ENCODE measurements at places on chromosomes 3 and 15.

- DNase-seq = no peak
Observed at GRCh38 chr3:177521305-177521704, 324.0 kb upstream of the TBL1XR1 start.

GRCh38 chr3:16496408-16497222, 16.9 kb downstream of the RFTN1 start:
- no peak for DNase-seq

- DNase-seq = peak; percentile 60
Observed at GRCh38 chr3:136802481-136802996, 16.4 kb upstream of the SLC35G2 start.

DNA sequence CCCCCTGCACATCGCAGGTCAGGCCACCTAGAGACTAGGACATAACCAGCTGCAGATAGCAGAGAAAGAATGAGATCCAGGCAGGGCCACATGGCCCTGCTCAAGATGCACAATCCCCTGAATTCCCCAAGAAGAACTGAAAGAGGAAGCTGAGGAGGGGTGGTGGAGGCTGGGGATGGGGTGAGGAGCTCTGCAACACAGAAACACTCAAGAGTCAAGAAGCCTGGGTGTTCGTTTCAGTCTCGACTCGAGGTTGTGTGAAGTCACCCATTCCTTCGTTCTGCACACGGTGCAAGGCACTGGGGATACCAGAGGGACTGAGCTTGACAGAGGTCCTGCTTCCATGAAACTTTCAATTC, 62.0 kb downstream of the TLE3 start:
- no peak for DNase-seq

DNA sequence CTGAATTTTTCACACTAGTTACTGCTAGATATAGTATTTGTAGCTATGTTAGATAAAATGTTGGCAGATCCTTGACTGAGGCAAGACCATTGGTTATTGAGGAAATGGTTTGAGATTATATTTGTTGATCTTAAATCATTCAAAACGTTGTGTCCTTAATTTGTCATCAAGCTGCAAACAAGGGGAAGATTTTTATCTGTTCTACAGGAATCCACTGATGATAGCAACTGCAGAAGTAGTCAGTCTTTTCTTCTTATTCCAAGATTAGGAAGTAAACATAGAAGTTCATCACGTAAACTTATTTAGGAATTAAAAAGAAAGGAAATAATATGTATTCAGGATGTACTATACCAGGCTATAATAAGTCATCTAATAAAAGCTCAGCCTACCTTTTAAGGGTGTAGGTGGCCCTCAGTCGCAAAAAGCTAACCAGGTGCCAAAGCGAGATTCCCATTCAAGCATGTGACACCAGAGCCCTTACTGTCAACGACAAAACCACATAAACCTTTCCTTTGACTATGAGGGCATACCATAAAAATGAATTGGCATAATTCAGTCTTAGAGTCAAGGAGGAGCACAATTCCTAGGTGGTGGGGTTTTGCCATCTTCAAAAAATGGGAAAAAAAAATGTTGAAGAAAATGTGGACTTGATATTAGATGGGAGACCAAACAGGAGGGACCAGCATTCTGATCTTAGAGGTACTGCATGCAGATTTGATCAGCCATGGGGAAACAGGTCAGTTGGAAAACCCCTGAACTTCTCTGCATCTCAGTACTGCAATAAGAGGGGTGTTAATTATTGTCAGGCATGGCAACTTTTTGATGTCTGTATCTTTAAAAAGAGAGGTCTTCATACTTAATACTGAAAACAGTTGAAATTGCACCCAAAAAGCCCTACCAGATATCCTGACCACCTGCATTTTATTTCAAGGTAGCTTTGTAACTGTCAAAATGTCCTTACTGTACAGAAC, 212.5 kb upstream of the UBE2E1 start:
- DNase-seq = no peak

DNA sequence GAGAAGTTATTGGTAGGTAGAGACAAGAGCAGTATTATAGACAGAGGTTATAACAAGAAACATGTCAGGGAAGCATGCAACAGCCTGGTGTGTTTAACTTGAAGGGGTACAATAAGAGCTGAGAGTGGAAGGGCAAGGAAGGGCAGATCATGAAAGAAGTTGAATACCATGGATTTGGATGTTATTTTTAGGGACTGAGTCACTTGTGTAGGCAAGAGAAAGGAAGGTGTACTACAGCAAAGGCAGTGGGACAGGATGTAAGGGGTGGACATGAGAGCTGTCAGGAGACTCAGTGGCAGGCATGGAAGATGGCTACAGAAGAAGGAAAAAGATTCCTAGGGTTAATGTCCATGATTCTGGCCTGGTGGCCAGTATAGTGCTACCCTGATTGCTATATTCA, 66.4 kb downstream of the TFG start:
- DNase-seq = no peak

GRCh38 chr3:128174675-128175590, 21.7 kb downstream of the EEFSEC start:
- no peak for DNase-seq

GRCh38 chr3:4426782-4427344, 40.2 kb downstream of the SUMF1 start:
- peak; percentile 46 for DNase-seq

- peak; percentile 38 for DNase-seq
Observed at GRCh38 chr3:43620831-43621655, 768 bp downstream of the ANO10 start.

- DNase-seq = no peak
Observed at GRCh38 chr3:141926929-141927328, 50.5 kb downstream of the ATP1B3 start.

DNA sequence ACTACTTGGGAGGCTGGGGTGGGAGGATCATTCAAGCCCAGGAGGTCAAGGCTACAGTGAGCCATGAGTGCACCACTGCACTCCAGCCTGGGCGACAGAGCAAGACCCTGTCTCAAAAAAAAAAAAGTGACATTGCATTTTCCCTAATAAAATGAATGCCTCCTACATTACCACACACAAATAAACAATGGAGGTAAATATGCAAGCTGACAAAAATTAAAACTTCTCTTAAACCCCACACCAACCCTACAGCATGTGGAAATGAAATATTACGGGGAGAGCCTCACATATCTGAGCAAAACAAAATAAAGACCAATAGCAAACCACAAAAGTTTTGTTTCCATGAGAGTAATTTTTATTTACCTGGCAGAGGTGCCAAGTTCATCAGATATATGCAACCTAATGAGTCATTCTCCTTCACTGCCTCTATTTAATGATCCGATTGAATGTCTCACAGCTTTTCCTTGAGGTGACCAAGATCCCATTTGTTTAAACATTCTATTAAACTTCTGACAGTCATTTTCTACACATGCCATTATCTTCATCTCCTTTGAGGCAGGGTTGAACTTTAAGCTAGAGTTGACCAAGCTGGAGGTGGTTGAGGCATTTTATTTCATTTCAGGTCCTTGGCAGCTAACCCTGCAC, 9.4 kb upstream of the CAV3 start:
- no peak for DNase-seq

DNA sequence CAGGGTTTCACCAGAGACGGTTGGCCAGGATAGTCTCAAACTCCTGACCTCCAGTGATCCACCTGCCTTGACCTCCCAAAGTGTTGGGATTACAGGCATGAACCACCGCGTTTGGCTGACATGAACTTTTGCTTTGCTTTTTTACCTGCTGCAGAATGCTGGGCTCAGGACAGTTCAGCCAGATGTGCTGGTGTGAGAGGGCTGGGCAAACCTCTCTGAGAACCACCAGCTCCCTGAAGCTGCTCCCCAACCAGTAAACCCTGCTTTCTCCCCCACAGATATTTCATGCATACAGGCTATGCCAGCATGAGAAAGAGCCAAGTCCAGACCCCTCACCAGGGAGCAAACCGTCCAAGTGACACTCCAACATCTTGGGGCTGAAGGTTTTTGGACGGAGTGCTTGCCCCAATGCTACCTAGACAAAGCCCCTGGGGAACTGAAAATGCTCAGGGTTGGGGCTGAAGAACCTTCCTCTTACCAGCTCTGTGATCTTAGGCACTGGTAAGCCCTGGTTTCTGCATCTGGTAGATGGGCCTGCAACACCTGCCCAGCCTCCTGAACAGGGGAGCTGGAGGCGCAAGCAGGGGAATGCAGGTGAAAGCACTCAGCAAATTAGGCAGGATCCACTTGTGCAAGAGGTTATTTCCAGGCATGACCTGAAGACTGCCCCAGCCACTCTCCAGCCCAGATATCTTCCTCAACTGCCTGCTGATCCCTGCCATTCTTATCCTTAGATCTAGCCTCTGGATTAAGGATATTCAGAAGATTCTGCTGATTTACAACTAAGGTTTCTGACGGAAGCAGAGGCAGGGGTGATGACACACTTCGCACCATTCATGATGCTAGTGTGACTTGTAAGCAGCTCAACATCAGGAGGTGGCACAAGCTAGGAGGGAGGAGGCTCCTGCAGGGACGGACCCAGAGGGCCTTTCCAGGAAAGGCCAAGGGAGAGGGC, 78.8 kb downstream of the TLE3 start:
- no peak for DNase-seq

GRCh38 chr3:154794814-154795445, 285.2 kb upstream of the MME start:
- no peak for DNase-seq

- DNase-seq = no peak
Observed at GRCh38 chr15:37537802-37538201, 396.6 kb upstream of the TMCO5A start.

GRCh38 chr15:51737522-51738305, at the start of gene LYSMD2:
Gene LYSMD2, minus strand, starts transcription at chr15:51737655. Its CDS starts 33 bp downstream, at chr15:51737622.
- DNase-seq = peak; percentile 71

GRCh38 chr15:98853161-98853560, 154.4 kb downstream of the PGPEP1L start:
- DNase-seq = peak; percentile 97

DNA sequence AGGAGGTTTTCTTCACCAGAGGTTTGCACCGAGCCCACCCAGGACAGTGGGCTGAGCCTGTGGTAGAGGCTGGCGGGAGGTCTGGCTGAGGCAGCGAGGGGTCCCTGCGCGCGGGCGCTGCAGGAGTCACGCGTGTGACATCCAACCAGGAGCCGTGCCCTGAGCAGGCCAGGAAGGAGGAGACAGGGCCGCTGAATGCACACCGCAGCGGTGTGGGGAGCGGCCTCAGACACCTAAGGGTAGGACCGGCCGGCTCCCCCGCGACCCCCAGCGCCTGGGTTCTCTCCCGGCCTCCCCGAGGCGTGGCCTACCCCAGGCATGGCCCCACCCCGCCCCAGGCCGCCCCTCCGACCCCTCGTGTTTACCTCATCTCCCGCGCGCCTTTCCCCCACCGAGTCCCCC, 412 bp downstream of the SLC41A3 start:
- DNase-seq = peak; percentile 18

DNA sequence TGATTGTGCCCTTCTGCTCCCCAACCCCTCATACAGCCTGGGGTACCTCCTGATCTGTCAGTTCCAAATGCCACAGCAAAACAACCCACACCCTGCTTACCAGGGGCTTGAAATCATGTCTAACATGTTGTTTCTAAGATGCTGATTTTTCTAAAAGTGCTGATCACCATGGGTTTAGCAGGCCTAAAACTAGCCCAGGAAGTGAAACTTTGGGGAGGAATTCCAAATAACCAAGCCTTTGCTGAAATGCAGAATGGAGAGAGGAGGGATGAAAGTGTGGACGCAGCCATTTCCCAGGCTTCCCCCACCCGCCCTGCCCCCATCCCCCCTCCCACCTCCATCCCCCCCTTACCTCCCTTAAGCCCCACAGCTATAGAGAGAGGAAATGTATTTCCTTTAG, 2.0 kb upstream of the HRH1 start:
- no peak for DNase-seq

- no peak for DNase-seq
Observed at GRCh38 chr3:125087768-125088391, 32.1 kb upstream of the HEG1 start.

DNA sequence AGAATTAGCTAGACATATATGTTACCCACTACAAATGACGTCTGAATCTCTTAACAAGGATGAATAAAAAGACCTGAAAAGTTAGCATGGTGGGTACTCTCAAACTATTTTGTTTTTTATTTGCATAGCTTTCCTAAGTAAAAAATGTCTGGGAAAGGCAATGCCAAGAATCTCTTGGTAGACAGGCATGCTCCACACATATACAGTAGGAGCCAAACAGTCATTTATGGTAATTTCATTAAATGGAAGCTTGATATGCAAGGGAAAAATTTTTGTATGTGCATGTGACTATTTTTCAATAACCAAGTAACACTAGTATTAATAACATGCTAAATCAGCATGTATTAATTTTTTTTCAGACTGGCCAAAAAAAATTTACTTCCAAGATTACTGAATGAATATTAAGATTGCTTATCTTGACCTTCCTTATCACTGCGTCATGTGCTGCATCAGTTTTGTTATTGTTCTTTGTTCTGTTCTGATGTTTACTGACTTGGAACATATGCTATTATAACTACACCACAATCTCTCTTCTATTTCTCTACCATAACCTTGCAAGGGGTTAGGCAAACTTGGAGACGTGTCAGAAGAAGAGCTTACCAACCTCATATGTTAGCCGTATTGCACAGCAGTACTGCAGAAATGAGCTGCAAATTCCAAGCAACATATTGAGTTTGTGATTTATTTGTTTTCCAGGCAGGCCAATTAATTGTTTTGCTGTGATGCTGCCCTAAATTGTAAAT, 255.3 kb downstream of the RBMS3 start:
- DNase-seq = peak; percentile 75

GRCh38 chr3:169218314-169218983, 445.1 kb downstream of the MECOM start:
- DNase-seq = peak; percentile 98

GRCh38 chr3:99925584-99926230, 108.0 kb downstream of the CMSS1 start:
- DNase-seq = peak; percentile 71

DNA sequence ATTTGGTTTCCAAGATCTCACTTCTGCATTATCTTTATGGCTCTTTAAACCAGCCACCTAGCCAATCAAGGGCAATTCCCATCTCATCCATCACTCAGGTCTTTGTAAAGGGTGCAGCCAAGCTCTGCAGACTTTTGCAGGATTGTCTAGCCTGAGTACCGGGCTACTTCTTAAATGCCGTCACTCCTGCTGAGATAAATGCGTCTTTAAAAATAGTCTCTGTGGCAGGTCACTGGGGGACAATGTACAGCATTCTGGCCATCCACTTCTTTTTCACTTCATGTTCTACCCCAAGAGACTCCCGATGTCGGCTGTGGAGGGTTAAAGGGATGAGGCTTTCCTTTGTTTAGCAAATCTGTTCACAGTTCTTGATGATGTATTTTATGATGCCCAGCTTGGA, 194.7 kb downstream of the SV2B start:
- no peak for DNase-seq

DNA sequence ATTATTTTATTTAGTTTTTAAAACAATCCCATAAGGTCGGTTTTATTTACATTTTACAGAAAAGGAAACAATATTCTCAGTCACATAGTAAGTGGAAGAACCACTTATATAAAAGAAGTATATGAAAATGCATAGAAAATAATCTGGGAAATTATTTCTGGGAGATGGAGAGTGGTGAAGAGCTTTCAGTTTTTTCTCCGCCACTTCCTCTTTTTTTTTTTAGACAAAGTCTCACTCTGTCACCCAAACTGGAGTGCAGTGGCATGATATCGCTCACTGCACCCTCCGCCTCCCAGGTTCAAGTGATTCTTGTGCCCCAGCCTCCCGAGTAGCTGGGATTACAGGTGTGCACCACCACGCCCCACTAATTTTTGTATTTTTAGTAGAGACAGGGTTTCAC, 21.2 kb downstream of the RAD51 start:
- no peak for DNase-seq

Data from endothelial cell of umbilical vein (primary cell).